ENCODE measurements at places on chromosomes 2 and 18. TPM values are rescaled to one million over a fixed set of nuclear protein-coding genes. Genes with fewer than 3 reads are reported as not detected.

Gene TMEM247
- polyA plus RNA-seq, result not detected

Gene GCKR
- polyA plus RNA-seq, result 0.16 TPM

DNA sequence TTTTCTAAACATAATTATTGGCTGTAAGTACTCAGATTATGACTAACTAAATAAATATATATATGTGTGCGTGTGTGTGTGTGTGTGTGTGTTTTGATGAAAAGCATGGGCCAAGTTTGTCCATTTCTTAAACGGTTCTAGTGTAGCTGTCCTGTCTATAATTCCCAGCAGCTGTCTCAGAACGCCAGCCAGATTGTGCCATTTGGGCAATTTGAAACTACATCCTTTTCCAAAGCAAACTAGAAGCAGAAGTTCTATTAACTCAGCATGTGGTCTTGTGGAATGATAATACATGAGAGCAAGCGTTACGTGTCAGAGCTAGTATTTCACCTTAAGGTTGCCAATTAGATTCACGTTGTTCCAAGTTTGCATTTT is 1.7 kb downstream of the ARHGAP28 start:
- DNase-seq, result no peak

- DNase-seq, result no peak
These were observed 3.2 kb upstream of the HOXD12 start for GRCh38 chr2:176096243-176096985.

DNA sequence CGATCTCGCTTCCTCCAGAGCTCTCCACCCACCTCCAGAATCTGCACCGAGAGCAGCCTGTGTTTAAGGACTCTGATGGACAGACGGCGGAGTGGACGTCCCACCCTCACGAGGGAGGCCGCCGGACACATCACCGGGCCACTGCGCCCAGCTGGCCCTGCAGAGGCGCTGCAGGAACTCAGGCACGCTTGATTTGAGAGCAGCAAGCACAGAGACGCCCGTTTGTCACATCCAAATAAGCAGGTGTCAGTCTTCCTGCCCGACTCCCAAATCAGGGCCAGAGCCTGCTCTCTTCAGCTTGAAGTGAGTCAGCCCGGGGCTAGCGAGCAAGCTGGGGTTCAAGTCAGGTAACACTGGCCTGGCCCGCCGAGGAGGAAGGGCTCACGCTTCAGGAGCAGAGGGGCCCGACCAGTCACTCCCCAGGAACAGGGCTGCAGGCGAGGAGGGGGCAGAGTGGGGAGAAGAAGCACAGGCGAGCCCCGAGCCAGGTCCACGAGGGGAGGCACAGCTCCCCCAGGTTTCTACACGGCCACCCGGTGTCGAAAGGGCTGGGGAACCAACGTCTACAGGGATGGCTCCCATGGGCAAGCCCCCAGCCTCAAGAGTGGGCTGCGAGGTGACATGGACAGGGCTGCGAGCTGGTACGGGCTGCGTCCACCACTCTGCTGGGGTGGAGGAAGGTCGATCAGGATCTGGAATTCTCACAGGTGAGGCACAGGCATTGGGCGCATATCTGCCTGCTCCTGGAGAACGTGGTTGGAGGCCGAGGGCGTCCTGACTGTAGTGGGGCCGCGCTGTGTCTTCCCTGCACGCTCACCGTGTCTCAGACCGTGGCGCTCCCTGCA is 52.5 kb upstream of the CTDP1 start:
- DNase-seq, result no peak

GRCh38 chr2:236972491-236973342 is 113.0 kb upstream of the COPS8 start:
- no peak for DNase-seq

GRCh38 chr2:23534771-23535170 is 149.8 kb downstream of the KLHL29 start:
- DNase-seq, result no peak

DNA sequence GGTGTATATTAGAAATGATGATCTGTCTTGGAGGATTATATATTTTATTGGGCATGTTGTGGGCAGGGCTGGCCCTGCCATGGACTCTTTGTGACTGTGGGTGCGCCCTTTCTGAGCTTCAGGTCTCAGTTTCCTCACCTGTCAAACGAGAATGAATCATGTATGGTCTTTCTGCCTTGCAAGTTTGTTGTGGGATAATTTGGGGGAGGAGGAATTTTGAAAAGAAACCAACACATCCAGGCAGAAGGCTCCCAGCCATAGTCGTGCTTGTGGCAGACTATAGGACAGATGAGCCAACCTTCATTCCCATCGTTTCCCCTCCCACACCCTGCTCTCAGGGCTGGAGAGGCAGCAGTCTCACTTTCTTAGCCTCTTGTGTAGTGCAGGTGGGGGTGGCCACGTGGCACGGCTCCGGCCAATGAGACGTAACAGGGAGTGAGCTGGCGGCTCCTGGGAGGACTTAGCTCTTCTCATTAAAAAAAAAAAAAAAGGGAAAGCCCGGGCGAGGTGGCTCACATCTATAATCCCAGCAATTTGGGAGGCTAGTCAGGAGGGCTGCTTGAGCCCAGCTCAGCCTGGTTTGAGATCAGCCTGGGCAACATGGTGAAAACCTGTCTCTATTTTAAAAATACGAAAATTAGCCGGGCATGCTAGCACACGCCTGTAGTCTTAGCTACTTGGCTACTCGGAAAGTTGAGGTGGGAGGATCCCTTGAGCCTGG is 63.1 kb downstream of the RHOB start:
- DNase-seq, result no peak

DNA sequence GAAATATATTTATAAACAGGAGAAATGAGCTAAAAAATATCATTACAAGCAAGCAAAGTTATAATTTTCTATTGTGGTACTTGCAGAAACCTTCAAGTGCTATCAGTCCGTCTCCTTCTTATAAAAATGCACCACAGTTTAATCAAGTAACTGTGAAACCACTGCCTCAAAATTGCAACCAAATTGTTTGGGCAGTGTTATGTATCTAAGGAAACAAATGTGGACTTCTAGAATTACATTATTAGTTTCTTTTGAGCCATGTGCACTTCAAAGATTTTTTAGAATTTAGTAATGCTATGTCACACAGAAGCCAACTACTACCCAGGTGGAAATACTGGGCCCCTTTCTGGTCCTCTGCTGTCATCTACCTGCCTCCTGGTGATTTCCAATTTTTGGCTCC is 495.6 kb downstream of the NYAP2 start:
- DNase-seq, result no peak

- no peak for DNase-seq
These were observed 33.2 kb downstream of the KCNS3 start for GRCh38 chr2:17911491-17912260.

DNA sequence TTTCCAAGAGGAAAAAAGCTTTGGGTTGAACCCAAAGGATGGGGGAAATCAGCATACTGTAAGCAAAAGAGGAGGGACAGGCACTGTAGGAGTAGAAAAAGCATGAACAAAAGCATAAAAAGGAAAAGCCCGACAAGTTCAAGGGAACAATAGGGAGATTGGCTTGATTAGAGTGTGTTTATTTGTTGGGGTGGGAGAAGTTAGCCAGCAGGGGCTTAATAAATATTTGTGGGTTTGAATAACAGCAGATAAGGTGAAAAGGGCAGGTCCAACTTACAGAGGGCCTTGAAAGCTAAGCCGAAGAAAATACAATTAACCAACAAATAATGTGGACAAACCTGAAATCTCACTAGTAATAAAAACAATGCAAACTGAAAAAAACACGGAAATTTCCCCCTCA is 126.7 kb downstream of the THADA start:
- no peak for DNase-seq

- no peak for DNase-seq
These were observed 16.7 kb upstream of the MC4R start for GRCh38 chr18:60389314-60389713.

GRCh38 chr18:2758309-2758708 is 88.5 kb upstream of the EMILIN2 start:
- no peak for DNase-seq

DNA sequence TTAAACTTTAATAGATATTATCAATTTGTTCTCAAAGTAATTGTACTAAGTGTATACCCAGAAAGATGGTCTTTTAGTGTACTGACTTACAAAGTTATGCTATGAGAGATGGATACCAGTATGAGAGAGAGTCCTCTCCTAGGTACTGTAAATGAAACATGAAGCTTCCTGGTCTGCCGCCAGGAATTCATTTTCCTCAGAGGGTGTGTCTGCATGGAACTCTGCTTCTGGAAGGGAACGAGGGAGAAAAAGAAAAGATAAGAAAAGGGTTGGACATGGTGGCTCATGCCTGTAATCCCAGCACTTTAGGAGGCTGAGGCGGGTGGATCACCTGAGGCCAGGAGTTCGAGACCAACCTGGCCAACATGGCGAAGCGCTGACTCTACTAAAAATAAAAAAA is 2.2 kb upstream of the SSB start:
- DNase-seq, result no peak

GRCh38 chr18:61448316-61448715 is 115.1 kb downstream of the CDH20 start:
- no peak for DNase-seq

DNA sequence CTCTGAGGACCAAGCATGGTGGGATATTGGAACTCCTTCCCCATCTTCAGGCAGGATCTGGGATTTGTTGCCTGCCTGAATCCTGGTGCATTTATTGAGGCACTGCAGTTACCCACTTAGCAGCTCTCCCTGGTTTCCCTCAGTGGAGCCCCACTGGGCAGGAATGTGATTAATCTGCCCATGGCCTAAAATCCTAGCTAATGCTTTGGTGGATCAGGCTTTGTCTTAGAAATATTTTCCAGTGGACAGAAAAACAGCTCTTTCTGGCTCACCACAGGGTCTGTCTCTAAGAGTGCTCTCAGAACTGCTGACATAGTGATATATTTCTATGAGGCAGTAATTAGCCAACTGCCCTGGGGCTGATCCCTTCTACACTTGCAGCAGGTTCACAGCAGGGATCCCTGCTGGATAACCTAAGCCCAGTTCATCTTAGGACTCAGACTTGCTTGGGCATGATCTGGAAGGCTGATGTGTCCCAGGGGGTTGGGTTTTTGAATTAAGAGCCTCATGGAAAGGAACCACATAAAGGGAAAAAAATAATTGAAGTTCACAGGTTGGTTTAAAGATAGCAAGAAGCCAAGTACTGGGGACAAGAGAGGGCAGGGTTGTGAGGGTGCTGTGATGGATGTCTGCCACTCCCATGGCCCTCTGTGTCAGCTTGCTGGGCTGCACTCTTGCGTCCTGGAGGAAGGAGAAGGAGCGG is 44.3 kb upstream of the ZDBF2 start:
- no peak for DNase-seq
